Erythroblast (primary cell): ENCODE measurements at places on chromosomes 7 and 10.

DNA sequence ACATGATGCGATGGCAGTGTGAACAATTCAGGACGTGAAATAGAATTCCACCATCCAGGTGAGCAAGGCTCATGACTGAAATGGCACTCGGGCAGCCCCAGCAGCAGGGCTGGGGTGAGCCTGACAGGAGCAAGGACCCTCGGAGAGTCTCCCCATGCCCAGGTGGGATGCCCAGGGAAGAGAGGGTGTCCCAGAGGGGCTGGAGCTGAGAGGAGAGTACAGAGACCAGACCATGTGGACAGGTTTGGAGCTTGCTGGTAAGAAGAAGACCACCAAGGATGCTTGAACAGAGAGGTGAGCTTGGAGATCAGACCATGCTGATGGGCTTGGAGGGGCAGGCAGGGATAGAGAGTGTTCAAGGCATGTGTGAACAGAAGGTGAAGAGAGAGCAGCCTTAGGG, 83.3 kb downstream of the RAMP3 start:
- no peak for DNase-seq

DNA sequence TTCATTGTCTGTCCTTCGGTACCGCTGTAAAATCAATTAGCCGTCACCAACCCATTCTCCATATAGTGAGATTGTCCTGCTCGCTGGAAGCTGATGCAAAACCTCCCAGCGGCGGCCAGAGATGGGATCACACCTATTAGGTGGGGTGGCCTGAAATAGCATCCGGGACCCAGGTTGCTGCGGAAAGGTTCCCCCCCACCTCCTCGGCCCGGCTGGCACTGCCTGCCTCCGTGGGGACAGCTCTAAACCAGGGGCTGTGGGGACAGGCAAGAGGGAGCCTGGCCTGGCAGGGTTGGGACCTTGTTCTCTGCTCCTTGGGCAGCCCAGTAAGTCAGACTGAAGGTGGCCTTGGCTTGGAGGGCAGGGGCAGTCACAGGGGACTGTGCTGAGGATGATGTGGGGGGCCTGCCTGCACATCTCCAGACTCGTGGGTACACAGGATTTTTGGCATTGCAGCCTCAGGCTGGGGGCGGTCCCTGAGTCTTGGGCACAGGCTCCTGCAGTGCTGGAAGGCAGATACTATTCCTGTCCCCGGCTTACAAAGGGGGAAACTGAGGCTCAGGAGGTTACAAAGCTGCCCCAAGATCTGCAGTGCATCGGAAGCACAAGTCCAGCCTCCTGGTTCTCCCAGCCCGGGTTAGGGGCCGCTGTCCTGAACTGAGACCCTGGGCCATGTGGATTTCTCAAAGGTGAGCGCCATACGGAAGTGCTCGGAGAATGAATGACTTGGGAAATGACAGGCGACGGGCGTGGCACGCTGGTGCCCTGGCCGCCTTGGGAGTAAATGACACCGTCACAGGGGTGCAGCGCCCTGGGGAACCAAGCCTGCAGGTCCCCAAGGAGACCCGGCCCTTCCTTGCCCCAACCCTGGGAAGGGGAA, 65.6 kb downstream of the UNCX start:
- no peak for DNase-seq

DNA sequence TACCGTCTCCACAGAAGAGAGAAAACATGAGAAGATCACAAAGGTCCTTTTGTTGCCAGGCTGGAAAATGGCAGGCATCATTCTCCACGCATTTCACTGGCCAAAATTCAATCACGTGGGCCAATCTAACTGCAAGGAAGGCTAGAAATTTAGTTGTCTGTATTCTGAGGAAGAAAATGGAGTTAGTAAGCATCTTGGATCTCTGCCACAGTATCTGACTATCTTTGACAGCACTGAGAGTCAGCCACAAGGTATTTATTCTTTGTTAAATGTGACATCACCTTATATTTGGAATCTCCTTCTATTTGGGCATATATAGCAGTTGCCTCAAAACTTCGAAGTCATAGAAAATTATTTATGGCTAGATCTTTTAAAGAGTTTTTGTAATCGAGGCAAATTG, 213.9 kb downstream of the NSUN6 start:
- DNase-seq = no peak

GRCh38 chr10:81040940-81041339, 503.2 kb downstream of the SH2D4B start:
- no peak for DNase-seq

DNA sequence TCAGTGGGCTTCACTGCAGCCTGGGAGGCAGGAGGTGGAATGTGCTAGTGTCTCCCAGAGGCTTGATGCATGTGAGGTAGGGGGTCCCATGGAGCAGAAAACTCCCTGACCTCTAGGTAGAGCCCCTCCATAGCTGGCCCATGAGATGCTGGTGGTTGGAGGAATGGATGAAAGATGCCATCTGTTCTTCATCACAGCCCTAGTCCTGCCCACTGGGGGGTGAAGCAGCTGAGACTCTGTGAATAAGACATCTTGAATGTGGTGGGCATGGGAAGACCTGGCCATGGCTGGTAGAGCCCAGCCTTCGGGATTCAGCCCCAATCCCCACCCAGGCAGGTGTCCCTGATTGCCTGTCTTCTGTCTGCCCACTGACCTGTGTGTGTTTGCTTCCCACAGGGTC, 92.5 kb downstream of the COL13A1 start:
- no peak for DNase-seq

DNA sequence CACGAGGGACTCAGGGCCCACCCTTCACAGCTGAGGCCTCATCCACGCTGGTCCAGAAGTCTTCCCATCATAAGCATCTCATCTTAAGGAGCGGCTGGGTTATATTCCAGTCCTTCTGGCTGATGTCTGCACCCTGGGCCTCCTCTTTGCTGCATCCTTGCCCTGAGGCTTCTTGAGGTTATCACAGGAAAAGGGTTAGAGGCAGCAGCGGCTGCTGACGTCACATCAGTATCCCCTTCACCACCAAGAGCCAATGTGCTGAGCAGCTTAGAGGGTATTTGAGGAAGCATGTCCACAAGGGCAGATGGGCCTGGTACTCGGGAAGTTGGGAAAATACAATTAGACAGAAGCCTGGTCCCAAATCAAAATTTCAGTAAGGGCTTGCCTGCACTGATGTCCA, 125.1 kb downstream of the PLXNA4 start:
- DNase-seq = no peak

GRCh38 chr7:45697576-45698136, 123.5 kb downstream of the ADCY1 start:
- DNase-seq = no peak

- DNase-seq = peak; percentile 11
These were observed 8.2 kb downstream of the LOXL4 start for GRCh38 chr10:98259606-98260315.

DNA sequence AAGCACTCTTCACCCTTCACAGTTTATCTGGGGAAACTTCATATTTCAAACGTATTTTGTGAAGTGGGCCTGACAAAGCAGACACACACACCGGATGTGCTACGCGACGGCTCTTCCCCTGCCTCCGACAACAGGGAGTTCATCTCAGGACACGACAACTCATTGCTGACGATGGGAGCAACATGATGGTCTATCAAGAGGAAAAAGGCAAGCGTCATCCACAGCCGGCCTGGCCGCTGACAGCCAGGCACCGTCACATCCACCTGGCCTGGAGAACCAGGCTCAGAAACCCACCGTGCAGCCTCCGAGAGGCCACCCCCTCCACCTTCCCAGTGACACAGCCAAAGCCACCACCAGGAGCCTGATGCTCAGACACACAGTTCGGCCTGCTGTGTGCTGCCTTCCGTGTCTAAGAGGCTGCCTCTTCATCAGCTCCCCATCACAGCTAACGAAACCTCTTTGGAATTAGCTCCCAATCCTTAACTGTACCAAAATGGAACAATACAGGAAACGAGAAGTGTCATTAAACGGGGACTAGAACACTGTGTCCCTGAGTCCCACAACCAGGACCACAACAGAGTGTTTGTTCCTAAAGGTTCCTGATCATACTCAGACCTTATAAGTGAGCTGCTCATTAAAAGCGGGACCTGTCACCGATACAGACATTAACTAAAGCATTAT, 76.7 kb downstream of the SFMBT2 start:
- no peak for DNase-seq

DNA sequence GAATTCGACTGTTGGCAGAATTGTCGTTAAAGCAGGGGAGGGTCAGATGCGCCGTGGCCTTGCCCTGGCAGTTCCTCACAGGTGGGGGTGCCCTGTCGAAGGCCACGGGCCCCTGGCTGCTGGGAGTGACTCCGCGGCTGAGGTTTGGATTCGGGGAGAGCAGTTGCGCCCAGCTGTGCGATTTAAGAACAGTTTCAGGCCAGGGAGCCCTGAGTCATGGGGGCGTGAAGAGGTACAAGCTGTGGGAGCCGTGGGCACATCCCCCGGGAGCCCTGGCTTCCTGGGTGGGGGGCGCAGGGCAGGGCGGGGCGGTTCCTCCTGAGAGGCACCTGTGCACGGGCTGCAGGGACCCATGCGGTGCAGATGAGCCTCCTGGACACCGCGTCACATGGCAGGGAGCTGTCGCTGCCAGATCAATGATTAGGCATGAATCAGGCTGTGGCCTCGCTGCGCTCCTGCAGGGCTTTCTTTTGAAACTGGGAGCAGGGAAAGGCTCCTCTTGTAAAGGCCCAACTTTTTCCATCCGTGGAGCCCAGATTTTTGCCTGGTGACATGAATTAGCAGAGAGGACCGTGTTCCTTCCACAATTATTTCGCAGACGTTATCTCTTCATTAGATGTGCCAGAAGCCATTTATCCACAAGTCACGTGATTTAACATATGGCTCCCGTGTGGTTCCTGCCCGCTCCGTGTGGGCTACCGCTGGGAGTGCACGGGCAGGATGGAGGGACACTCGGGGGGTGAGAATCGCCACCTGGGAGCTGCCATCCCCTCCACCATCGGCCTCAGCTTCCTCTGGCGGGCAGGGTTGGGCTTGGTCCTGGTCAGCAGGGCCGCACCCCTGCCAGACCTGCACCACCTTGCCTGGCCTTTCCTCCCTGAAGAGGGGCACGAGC, 918 bp downstream of the PWWP2B start:
- peak; percentile 51 for DNase-seq
